ENCODE measurements at places on chromosomes 1 and 21.

- no peak for DNase-seq
These were observed 26.0 kb downstream of the PTTG1IP start for GRCh38 chr21:44847261-44848056.

GRCh38 chr1:30757352-30758120, at the start of gene LAPTM5:
Gene LAPTM5, minus strand, starts transcription at chr1:30757774. Its CDS starts 29 bp downstream, at chr1:30757745.
- peak; percentile 62 for DNase-seq

GRCh38 chr1:29282135-29282923, 46.0 kb downstream of the PTPRU start:
- no peak for DNase-seq

GRCh38 chr21:37983336-37984095, 67.3 kb upstream of the KCNJ6 start:
- no peak for DNase-seq

DNA sequence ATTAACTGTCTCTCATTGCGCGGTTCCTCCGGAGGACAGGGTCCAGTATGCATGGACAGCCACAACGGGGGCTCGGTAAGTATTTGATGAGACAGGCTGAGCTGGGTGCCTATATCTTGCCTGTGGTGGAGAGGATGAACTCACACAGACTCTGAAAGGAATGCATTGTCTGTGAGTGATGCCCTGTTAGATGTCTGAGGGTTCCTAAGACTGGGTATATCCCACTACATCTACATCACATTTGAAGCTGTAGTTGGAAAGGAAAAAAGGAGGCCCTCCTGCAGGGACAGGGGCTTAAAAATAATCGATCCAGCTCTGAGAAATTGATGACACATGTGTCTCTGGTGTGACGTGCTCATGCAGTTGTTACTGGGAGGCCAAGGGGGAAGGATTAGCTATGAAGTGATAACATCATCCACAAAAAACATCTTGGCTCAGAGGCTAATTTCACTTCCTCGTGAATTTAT, 1.9 kb downstream of the ADARB1 start:
- DNase-seq: no peak

GRCh38 chr1:998745-998994, 1.2 kb downstream of the HES4 start:
- DNase-seq: no peak

DNA sequence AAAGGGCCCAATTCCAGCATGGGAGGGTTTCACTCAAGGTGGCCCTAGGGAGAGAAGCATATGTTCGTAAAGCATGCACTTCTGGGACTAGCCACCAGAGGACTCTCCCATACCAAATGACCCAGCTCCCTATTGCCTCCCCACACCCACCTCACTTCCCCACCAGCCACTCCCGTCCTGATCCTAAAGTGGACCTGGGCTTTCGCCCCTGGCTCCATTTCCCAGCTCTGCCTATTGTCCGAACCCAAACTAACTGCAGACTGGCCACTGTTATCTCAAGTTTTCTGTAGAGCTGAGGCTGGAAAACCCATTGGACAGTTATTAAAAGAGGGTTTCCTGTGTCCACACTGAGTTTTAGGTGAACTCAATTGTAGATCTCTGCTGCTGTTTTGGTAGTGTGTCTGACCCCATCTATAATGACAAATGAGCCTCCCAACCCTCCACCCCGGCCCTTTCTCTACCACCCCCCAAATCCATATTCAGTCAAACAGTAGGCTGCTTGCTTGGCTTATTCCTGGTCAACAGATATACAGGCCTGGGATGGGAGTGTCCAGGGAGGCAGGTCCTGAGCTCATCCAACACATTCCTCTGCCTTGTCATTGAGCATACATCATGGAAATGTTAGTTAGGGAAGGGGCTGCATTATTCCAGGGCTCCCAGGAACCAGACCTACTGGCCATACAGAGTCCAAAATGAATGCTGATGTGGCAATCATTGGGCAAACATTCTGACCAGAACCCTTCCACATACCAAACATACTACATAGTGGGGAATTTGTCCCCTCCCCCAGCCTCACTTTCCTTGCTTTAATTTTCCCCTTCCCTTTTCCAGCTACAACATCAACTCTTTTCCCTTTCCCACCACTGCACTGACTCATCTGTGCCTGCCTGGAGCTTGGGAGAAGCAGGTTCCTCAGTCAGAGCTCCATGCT, 59.2 kb downstream of the ABCA4 start:
- peak; percentile 3 for DNase-seq

DNA sequence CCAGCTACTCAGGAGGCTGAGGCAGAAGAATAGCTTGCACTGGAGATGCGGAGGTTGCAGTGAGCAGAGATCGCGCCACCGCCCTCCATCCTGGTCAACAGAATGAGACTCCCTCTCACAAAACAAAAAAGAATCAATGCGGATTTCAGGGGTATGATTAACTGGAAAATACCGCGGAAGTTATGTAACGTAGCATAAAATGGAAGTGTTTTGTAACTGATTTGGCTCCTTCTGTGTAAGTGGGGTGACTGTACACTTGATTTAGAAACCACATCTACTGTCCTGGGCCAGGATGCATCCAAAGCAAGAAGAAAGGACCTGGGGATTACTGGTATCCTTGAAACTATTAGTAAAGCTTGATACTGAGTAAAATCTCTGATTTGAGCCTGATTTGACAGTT, 3.1 kb upstream of the VAMP4 start:
- DNase-seq: no peak

DNA sequence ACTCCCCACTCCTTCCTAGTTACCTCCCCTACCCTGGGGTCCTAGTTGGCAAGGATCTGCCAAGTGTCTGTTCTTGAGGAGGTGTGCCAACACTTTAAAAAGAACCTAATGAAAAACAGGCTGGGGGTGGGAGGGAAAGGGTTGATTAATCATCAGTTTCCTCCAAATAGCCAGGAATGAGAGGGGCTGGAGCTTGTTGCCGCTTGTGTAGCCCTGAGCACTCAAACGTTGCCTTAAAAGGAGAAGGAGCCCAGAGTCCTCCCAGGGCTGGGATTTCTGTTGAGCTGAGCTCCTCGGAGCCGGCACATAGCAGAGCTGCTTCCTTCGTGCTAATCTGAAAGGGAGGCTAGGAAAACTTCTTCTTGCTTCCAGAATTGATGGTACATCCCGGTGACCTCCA, 15.9 kb downstream of the SHISA4 start:
- no peak for DNase-seq

GRCh38 chr21:42456457-42456856, 39.6 kb downstream of the RSPH1 start:
- DNase-seq: peak; percentile 55

DNA sequence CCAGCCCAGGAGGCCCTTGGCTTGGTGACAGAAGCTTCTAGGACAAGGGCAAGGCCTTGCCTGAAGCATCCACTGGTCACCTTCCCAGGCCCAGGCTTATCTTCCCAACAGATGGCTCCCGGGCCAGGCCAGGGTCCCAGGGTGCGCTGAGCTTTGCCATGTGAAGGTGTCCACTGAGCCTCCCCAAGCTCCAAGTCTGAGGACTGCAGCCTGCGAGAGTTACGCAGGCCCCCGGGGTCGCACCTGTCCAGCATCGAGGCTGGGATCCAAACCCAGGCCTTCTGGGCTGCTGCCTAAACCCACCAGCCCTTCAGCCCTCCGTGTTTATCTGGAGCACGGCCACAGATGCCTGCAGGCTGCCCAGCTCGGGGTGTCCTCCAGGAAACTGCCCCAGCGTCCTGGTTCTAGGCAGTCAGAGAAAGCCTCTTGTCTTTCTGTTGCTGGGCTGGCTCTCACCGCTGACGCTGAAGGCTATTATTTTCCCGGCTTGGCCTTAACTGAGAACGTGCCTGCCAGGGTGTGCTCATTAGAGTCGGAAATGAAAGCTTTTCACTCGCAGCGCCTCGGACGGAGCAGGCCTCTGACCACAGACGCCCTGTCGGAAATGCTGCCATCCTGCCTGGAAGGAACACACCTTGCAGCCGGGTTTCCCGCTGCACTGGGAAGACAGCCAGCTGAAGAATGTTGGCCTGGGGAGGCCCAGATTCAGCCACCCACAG, 71.4 kb downstream of the MEGF6 start:
- DNase-seq: no peak

DNA sequence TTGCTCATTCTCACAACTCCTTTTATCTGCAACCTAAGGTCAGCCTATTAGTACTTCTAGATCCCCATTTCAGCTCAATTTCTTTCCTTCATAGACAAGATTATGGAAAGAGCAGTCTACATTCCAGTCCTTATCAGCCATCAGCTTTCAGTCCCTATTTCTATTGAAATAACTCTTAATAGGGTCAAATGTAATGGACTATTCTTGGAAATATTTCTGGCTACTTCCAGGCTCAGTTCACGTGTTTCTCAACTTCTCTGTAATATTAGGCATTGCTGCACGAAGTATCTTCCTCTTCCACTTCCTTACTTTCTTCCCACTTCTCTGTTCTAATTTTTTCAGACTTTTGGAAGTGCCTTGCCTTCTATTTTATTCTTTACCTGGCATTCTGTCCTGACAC, 232.9 kb upstream of the USP25 start:
- DNase-seq: no peak

DNA sequence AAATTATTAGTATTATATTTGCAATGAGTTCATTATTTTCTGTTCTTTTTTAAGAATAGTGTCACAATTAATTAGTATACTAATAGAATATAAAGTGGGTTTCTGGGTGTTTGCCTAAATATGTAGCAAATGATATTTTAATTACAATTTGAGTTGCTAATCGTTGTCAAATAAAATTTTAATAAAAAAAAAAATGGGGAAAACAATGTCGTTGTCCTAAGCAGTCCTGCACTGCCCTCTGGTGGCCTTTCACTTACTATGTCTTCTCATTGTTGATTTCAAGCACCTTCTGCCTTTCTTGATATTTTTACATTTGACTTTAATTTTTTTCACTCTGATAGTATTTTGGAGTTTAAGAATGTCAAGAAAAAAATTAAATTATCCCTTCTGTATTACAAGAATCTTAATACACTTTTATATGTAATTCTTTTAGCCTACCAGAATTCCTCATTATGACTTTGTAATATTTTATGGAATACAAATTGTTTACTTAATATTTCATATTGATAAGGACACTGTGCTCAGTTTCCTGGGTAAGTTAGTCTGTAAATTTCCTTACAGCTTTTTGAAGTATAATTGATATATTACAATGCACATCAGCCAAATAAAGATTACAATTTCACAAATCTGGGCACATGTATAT, 104.5 kb upstream of the FMN2 start:
- no peak for DNase-seq

DNA sequence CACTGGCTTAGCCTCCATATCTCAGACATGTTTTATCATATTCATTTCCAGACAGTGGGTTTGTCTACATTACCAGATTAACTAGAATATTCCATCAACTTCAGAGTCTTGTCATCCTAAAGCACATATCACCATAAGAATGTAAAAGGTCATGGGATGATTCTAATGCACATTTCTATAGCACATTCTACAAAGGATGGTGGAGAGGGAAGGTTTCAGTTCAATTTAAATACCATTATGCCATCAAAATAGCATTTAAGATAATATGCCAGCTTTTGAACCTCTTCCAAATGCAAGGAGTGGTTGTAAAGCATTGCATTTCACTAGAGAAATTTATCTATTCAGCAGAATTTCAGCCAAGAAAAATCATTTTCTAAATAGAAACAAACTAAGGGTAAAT, 970.5 kb downstream of the TTLL7 start:
- no peak for DNase-seq

- DNase-seq: no peak
These were observed 35.4 kb downstream of the ADCY10 start for GRCh38 chr1:167878372-167879160.

- DNase-seq: no peak
These were observed 199.9 kb downstream of the LRRC40 start for GRCh38 chr1:70005386-70006034.

GRCh38 chr1:47002211-47002610, 21.3 kb upstream of the CYP4X1 start:
- DNase-seq: no peak

DNA sequence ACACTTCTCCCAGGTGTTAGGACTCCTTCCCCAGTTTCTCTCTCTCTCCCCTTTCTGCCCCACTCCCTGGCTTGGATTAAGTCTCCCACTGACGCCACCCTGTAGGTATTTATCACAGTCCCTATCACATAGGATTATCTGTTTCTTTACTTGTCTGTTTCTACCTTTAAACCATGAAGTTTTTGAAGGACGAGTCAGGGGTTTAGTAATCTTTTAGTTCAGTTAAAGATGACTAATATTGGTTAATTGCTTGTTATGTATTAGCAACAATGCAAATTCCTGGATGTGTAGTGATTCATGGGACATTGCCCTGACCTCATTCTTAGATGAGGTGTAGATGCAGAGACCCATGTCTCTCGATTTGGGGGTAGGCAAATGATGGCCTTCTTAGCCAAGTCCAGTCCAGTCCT, 6.4 kb downstream of the LAMC1 start:
- no peak for DNase-seq

DNA sequence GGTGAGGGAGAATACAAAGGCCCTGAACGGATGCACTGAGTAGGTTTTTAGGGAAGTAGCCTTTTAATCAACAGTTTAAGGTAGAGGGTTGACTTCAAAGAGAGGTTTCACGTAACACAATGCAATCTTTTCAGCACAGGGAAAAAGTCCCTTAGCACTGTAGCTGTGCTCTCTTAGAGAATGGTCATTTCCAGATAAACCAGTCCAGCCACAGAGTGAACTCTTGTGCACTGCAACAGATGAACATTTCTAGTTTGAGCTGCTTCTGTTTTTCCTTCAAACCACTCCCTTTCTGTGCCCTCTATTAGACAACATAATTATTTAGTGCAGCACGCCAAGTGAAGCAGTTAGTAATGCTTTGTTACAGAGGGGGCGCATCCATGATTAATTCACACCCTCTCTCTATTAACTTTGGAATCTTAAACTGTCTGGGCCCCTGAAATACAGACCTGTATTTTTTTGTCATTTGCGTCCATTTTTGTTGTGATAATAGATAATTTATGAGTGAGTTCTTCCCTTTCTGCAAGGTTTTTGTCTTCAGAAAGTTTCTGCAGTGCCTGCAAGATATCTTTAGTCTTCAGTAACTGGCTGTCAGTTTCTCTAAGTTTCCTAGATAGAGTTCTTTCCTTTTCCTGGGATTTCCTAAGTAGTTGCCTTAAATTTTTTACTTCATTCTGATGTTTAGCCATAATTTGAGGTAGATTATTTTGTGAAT, 22.9 kb downstream of the LCA5L start:
- DNase-seq: no peak

GRCh38 chr1:243312952-243313634, 57.3 kb downstream of the SDCCAG8 start:
- DNase-seq: no peak

- no peak for DNase-seq
These were observed 40.3 kb downstream of the TAS1R2 start for GRCh38 chr1:18819203-18819602.

- DNase-seq: no peak
These were observed 7.0 kb downstream of the TLR5 start for GRCh38 chr1:223136086-223136485.

- no peak for DNase-seq
These were observed 2.7 kb upstream of the AURKAIP1 start for GRCh38 chr1:1377540-1378205.

- no peak for DNase-seq
These were observed 64.3 kb upstream of the MORC3 start for GRCh38 chr21:36255663-36256062.

DNA sequence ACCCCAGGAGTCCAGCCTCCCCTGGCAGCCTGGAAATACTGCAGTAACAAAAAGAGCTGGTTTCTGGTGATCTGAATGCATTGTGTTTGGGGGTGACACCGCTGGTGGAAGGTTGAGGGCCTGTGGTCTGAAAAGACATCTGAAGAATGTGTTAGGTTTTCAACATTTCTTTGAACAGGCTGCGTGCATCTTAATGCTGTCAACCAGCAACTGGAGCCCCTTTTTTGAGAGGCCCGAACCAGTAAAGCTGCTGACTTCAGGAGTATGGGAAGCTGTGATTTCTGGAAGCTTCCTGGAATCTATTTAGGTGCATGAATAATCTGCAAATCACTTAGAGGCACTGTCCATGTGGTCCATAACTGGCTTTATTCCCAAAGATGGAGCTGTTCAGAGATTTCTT, 17.0 kb downstream of the ATP5PO start:
- no peak for DNase-seq

Measured in activated naive CD4-positive, alpha-beta T cell treated with Interleukin-2 at 50 U/mL for 16 hours (primary cell).